HS-5 (cell line): ENCODE measurements at places on chromosomes 5 and 9.
A peak's percentile ranks its signal among the peaks of the same experiment; 100 is the strongest.

DNA sequence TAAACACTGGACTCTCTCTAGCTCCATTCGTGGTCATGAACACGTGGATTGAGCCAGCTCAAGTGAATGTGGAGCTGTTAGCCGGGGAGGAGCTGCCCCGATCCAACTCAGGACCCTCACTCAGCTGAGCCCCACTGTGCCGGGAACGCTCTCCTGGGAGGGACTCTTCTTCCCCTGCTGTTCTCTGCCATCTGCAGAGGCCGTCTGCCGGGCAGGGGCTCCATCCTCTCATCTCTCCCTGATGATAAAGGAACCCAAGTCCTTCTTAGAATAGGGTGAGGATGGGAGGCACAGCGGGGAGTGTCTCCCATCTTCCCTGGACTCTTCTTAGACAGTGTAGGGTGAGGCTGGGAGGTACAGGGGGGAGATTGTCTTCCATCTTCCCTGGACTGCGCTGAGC is 120.5 kb upstream of the IRX4 start:
- DNase-seq: no peak

GRCh38 chr5:78589923-78590322 is 58.6 kb downstream of the LHFPL2 start:
- no peak for DNase-seq

DNA sequence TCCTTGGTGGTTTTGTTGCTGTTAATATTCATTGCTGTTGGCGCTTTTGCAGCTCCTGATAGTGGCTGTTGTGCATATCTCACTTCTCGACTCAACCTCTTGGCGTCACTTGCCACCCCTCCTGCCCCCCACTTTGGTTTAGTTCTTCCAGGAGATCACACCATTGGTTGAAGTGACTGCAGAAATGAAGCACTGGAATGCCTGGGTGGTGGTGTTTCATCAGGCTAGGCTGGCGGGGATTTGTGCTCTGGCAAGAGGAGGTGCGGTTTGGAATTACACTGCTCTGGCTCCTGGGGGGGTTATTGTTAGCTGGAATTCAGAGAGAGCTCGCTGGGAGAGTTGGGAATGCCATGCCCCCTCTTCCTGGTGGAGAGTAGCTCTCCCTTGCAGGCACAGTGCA is 11.5 kb downstream of the PRRC2B start:
- no peak for DNase-seq

GRCh38 chr9:99445371-99445891 is 223.3 kb downstream of the SEC61B start:
- peak; percentile 83 for DNase-seq

GRCh38 chr9:131776473-131776872 is 36.6 kb upstream of the RAPGEF1 start:
- DNase-seq: no peak

DNA sequence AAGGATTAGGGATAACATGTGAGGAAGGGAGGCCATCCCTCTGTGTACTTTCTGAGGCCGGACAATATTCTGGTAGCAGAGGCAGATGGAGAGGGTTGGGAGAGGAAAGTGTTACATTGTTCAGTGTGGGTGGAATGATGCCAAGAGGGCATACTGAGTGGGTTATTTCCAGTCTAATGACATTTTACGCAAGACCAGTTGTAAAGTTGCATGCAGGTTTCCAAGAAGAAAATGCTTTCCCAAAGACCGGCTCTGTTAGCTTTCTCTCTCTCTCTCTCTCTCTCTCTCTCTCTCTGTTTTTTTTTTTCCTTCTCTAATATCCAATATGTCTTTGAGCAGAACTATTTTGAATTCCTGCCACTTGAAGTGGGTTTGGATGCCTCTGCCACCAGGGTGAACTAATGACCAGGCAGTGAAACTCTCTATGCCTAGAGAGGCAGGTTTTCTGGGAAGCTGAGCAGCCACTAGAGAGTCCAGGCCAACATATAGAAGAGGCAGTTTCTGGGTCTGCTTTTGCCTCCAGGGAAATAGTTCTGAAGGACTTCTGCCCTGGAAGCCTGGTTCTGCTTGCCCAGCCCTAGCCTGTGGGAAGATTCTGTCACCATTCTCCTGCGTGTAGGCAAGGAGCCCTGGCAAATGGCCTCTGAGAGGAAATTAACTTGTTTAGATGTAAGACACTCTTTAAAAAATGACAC is 24.4 kb upstream of the ZNF366 start:
- DNase-seq: no peak

- no peak for DNase-seq
Observed at GRCh38 chr5:58760222-58760621, 177.3 kb downstream of the RAB3C start.

GRCh38 chr5:87845734-87846133 is 422.9 kb downstream of the TMEM161B start:
- peak; percentile 18 for DNase-seq

- DNase-seq: no peak
Observed at GRCh38 chr5:61328791-61329549, 3.1 kb upstream of the ZSWIM6 start.

DNA sequence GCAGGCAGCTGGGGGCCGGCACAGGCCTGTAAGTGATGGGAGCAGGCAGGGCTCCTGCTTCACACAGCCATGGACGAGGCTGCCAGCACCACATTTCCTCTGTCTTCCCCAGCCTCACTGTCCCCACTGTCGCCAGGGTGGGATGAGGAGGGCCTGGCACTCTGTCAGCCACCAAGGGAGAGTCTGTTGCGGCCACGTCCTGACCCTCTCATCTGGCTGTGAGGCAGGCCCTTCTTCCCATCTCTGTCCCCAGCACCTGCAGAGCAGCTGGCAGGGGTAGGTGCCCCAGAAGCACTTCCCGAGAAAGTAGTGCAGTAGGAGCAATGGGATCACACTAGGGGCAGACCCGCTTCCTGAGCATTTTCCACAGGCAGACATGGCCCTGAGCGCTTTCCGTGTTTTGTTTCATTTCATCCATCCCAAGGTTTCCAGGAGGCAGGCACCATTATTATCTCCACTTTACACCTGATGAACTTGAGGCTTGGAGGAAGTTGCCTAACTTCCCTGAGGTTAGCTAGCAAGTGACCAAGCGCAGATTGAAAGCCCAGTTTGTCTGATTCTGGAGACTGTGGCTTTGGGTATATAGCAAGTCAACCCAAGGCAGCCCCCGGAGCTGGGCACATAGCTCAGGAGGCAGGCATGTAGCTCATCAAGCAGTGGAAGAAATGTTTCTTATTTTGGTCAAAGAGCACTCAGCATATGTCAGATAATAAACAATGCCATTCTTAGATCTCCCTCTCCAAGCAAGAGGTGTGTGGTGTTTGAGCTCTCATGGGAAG is 202.4 kb downstream of the DAB2IP start:
- DNase-seq: no peak

DNA sequence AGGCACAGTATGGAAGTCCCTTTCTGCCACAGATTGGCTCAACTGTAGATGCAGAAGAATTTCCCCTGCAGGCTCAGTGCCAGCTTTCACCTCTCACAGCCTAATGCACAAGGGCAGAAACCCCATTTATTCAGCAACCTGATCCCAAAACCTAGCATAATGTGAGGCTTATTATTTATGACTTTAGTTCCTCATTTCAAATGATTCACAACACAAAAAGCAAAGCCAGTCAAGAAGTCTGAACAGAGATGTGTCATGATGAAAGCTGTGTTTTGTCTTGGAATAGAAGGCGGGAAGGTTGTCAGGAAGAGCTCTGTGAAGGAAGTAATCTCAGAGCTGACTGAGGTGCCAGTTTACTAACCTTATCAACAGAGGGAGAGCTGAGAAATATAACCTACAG is 369.7 kb downstream of the LRRC70 start:
- no peak for DNase-seq

GRCh38 chr9:112846528-112847488 is 43.9 kb downstream of the SLC46A2 start:
- DNase-seq: no peak

- peak; percentile 6 for DNase-seq
Observed at GRCh38 chr5:68141494-68141893, 74.1 kb upstream of the PIK3R1 start.

- no peak for DNase-seq
Observed at GRCh38 chr9:36808251-36808650, 225.8 kb downstream of the PAX5 start.

GRCh38 chr5:72722792-72723452 is 93.5 kb upstream of the TNPO1 start:
- DNase-seq: no peak

- DNase-seq: no peak
Observed at GRCh38 chr5:115511632-115512031, 32.9 kb downstream of the FEM1C start.

- DNase-seq: peak; percentile 78
Observed at GRCh38 chr5:102811972-102812371, 56.9 kb downstream of the PAM start.

DNA sequence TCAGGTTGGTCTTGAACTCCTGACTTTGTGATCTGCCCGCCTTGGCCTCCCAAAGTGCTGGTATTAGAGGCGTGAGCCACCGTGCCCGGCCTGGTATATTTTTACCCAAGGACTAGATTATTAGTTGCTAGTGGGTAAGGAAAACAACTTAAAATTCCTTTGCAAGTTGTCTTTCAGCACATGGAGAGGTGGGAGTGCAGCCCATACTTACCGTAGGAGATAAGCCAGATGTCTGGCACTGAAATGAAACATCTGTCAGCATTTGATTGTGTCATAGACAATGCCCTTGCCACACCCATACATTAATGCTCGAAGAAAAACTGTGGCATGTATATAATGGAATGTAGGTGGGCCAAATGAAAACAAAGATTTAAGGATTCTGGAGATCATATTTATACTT is 36.6 kb upstream of the ANKH start:
- DNase-seq: peak; percentile 56

- no peak for DNase-seq
Observed at GRCh38 chr5:159061834-159062474, 37.8 kb downstream of the EBF1 start.

- no peak for DNase-seq
Observed at GRCh38 chr9:123282362-123283047, 14.1 kb upstream of the STRBP start.

- no peak for DNase-seq
Observed at GRCh38 chr5:142221091-142221860, 103.5 kb downstream of the SPRY4 start.

DNA sequence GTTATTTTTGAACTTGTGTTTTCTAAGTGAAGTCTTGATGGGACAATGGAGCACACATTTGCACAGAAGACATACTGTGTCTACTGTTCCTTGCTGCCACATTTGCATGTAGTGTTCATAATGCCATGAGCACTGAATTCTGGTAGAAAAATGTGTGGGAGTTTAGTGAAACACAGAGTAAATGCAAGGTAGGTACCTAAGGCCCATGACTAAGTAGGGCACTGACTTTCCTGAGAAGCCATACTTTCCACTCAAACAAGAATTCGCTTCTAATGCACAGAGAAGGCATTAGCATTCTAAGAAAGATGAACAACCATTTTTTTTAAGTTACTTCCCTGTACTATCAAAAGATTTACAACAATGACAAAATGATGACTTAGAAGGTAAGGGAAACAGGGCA is 282.2 kb downstream of the MAN2A1 start:
- no peak for DNase-seq

GRCh38 chr9:33731142-33731541 is 64.2 kb upstream of the PRSS3 start:
- DNase-seq: no peak

DNA sequence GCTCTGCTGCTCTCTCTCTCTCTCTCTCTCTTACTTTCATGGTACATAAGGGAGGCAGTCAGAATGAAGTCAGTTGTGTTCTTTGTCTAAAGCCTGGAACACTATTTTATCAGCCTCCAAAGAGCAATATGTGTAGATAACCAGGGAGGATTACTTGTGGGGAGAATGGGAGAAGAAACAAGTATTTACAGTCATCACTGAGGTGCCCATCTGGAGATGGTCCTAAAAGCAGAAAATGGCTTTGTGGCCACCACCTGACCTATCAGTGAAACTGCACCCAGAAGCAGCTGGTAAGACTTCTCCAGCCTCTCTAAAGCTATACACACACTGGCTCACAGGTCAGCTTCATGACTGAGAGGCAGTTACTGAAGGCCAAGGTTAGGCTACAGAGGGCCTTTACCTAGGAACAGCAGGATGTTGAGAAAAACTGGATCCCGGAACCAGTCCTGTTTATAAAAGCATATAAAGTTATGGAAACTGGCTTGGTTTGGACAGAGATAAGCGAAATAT is 75.1 kb downstream of the MRPS27 start:
- DNase-seq: peak; percentile 25

GRCh38 chr5:80414113-80414512 is 6.2 kb downstream of the ZFYVE16 start:
- no peak for DNase-seq

DNA sequence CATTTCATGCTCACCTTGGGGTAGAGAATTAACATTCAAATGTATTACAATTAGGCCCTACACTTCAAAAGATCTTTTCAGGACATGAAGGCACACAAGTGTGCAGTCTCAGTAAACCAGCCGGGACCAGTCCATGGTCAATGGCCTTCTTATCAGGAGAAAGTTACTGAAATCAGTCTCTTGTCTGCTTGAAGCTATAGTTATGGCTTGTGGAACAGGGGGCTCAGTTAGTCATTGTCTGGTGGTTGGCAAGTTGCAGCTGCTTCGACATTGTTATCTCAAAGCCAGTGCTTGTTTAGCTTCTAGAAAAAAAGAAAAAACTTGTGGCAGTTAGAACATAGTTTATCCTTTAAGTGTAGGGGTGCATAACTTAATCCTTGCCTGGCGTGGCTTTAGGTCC is 213.1 kb upstream of the ACO1 start:
- no peak for DNase-seq

DNA sequence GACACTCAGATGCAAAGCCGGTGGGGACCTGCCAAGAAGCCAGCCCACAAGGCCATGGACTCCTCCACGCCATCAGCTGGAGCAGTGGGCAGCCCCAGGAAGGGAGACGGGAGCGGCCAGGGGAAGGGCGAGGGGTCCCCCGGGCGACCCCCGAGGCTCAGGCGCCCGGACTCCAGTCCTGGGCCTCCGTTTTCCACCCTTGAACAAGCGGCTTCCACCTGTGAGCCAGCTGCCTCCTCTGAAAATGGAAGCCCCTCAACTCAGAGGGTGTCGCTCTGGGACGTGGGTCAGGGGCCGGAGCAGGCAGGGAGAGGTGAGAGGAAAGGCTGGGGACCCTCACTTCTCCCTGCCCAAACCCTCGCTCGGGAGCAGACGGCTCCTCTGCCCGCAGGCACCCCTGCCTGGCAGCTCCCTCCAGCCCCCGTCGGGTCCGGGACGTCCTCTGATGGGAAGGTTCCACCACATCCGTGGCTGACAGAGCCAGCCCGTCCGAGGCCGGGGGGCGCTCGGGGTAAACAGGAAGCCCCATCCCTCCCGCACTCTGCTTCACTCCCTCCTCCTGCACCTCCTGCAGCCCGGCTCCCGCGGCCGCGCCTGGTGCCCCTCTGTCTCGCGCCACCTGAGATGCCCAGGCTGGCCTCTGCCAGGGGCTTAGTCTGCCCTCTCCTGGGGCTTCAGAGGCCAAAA is 3.7 kb upstream of the EGFL7 start:
- no peak for DNase-seq

DNA sequence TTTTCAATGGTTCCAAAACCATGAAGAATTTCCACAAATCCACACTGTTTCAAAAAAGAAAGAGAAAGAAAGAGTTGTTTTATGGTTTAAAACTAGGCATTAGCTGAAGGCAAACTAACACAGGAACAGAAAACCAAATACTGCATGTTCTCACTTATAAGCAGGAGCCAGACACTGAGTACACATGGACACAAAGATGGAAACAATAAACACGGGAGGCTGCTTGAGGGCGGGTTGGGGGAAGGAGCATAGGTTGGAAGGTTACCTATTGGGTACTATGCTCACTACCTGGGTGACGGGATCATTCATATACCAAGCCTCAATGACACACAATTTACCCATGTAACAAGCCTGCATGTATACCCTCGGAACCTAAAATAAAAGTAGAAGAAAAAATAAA is 45.0 kb downstream of the SEMA6A start:
- no peak for DNase-seq

- DNase-seq: no peak
Observed at GRCh38 chr5:127305493-127305892, 14.9 kb downstream of the MEGF10 start.

GRCh38 chr5:88792144-88792840 is 90.7 kb downstream of the MEF2C start:
- DNase-seq: no peak
